ENCODE measurements at places on chromosomes 12 and 14.

- DNase-seq: no peak
Observed at GRCh38 chr14:63276016-63276415, 42.7 kb downstream of the GPHB5 start.

GRCh38 chr12:74988156-74988555 lies 221.5 kb downstream of the KCNC2 start:
- DNase-seq: no peak

GRCh38 chr14:51535443-51536044 lies 116.2 kb upstream of the FRMD6 start:
- DNase-seq: no peak

GRCh38 chr12:572532-572899 lies 90.7 kb downstream of the NINJ2 start:
- no peak for DNase-seq

GRCh38 chr14:35696575-35696974 lies 112.5 kb downstream of the RALGAPA1 start:
- DNase-seq: peak; percentile 55

- no peak for DNase-seq
Observed at GRCh38 chr14:75277815-75278421, 710 bp upstream of the FOS start.

DNA sequence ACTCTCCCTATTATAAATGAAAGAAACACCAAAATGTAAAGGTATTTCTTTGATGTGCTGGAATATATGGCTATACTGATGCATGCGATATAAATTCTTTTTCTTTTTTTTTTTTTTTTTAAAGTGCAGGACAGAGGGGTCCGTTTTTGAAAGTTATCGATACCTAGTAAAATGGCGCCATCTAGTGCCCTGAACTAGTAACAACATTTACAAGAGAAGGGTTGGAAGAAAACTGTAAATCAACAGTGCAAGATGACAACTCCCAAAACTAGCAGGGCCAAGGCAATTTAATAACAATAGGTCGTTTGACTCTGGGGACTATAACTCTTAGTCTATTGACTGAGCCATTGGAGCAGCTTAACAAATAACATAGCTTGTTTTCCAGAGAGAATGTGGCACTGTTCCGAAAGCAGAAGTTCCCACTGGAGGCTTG lies 137.7 kb downstream of the SPTSSA start:
- no peak for DNase-seq

DNA sequence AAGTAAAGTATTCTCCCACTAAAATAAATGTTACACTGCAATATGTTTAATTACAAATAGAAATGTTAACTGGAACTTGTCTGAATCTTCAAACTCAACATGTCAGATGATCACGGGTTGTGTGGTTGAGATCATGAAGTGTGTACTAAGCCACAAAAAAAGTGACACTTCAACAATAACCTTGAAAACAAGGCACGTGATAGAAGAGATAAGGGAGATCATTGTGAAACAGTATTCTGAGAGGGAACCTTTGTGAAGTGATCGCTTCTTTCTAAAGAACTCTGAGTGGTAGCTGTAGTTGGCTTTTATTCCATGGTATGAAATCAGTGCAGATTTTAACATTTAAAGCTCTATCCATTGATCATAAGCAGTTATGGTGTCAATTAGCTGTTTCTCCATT lies 60.0 kb downstream of the LIN52 start:
- DNase-seq: peak; percentile 90

DNA sequence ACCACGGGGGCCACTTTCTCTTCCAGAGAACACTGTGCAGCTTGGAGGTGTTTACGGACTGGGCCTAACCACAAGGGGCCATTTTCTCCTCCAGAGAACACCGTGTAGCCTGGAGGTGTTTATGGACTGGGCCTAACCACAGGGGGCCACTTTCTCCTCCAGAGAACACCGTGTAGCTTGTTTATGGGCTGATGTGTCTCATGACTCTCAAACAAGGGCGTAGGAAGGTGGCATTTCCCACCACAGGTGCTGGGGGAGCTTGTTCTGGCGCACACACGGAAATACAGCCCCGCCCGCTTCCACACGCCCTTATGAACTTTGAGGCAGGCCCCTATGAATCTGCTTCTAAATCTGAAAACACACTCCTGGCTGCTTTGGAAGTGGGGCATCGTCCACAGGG lies 174.6 kb upstream of the SFSWAP start:
- DNase-seq: no peak

DNA sequence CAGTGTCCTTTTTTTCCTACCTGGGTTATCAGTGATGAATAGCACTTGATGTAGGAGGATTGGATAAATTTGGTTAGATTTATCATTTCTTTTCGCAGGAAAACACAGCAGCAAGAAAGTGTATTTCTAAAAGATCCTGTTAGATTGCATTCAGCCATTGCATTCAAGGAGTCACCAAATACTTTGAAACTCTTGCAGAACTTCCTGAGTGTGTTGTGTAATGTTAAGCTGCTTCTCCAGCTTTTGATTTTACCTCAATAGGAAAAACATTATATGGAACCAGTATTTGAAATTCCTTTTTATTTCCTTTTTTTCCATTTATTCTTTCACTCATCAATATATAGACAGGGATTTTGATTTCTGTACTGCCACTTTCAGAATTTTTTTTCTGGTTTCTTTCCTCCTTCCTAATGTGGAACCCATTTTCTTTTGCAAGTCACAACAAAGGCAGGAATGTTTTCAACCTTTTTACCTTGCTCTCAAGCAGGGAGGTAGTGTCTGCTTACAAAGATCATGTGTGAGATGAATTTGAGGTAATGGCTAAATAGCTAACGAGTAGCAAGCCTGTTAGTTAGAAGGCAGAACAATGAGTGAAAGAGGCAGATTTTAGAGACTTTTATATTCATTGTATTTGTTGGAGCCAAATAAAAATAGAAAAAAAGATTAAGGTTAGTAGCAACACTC lies 56.2 kb downstream of the PPHLN1 start:
- no peak for DNase-seq

Data from T-helper 2 cell (primary cell).